ENCODE measurements at places on chromosomes 3 and 15. TPM values are rescaled to one million over a fixed set of nuclear protein-coding genes. Genes with fewer than 3 reads are reported as not detected.

CLDN18 gene
- polyA plus RNA-seq: 0.98 TPM

- DNase-seq: no peak
Measured at GRCh38 chr3:5271372-5271683, 83.8 kb downstream of the EDEM1 start.

DNA sequence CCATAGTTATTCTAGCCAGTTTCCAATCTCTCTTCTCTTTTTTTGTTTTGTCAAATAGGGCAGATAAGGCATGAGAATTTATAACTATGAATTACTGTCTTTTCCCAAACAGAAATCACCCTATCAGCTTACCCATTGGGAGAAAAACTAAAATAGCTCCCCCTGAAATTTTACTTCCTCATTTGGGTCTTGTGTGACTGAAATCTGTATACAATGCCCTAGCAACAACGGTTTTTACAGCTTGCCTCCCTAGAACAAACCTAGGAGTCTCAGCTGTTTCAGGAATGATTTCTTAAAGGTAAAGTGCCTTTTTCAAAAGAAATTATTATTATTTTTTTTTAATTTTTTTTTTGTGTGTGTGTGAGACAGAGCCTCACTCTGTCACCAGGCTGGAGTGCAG lies 56.8 kb downstream of the CD86 start:
- DNase-seq: no peak

ZPLD1 gene
- polyA plus RNA-seq: 0.85 TPM

COL6A5 gene
- polyA plus RNA-seq: 0.06 TPM

AQP9 gene
- polyA plus RNA-seq: 0.13 TPM

DNA sequence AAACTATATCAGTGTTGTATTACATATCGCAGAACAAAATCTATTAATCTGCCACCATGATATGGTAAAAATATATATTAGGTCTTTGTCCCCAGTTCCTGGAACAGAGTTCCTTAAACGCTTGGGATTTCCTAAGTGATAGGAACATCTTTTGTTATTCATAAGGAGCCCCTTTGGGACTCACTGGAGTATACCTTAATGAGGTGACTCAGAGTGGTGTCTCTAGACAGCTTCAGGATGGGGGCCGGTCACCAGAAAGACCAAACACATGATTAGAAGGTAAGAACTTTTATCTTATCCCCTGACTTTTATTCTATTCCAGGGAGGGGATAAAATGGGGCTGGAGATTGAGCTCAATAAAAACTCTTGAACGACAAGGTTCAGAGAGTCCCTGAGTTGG lies 12.3 kb upstream of the CHCHD6 start:
- no peak for DNase-seq

GRCh38 chr3:29240248-29240647 lies 40.6 kb upstream of the RBMS3 start:
- DNase-seq: no peak
